GM23248 (cell line): ENCODE measurements at places on chromosomes 4 and X.

GRCh38 chr4:141562649-141563048, 73.7 kb upstream of the IL15 start:
- H3K4me1 ChIP-seq, result peaks cover 6% of the 10 kb centered on the region; the same call in 1 of the 2 replicates
- H3K4me3 ChIP-seq, result no peak overlapping the region
- H3K36me3 ChIP-seq, result no peaks in the 10 kb centered on the region
- H3K27ac ChIP-seq, result no peak overlapping the region

- H3K27ac ChIP-seq, result peak overlapping the region; percentile 0; the same call in 1 of the 2 replicates
- no peak overlapping the region for H3K4me3 ChIP-seq
- no peaks in the 10 kb centered on the region for H3K36me3 ChIP-seq
- H3K27me3 ChIP-seq, result no peaks in the 10 kb centered on the region
- DNase-seq, result peak; percentile 66
Measured at GRCh38 chr4:76601791-76602190, 166.8 kb downstream of the SHROOM3 start.

- no peaks in the 10 kb centered on the region for H3K27me3 ChIP-seq
- no peak overlapping the region for H3K4me3 ChIP-seq
- no peaks in the 10 kb centered on the region for H3K4me1 ChIP-seq
- DNase-seq, result no peak
Measured at GRCh38 chr4:59960143-59960542, 1240.0 kb upstream of the ADGRL3 start.

- H3K4me3 ChIP-seq, result peak overlapping the region; percentile 76
- peaks cover 9% of the 10 kb centered on the region; the same call in 1 of the 2 replicates for H3K4me1 ChIP-seq
- H3K36me3 ChIP-seq, result no peaks in the 10 kb centered on the region
- H3K27me3 ChIP-seq, result peaks cover 24% of the 10 kb centered on the region
- H3K27ac ChIP-seq, result no peak overlapping the region
Measured at GRCh38 chr4:24472161-24472510, 112.2 kb downstream of the DHX15 start.

GRCh38 chr4:139368998-139369397, 66.7 kb upstream of the NDUFC1 start:
- H3K4me3 ChIP-seq, result no peak overlapping the region
- H3K36me3 ChIP-seq, result peaks cover 61% of the 10 kb centered on the region
- H3K4me1 ChIP-seq, result peaks cover 18% of the 10 kb centered on the region

DNA sequence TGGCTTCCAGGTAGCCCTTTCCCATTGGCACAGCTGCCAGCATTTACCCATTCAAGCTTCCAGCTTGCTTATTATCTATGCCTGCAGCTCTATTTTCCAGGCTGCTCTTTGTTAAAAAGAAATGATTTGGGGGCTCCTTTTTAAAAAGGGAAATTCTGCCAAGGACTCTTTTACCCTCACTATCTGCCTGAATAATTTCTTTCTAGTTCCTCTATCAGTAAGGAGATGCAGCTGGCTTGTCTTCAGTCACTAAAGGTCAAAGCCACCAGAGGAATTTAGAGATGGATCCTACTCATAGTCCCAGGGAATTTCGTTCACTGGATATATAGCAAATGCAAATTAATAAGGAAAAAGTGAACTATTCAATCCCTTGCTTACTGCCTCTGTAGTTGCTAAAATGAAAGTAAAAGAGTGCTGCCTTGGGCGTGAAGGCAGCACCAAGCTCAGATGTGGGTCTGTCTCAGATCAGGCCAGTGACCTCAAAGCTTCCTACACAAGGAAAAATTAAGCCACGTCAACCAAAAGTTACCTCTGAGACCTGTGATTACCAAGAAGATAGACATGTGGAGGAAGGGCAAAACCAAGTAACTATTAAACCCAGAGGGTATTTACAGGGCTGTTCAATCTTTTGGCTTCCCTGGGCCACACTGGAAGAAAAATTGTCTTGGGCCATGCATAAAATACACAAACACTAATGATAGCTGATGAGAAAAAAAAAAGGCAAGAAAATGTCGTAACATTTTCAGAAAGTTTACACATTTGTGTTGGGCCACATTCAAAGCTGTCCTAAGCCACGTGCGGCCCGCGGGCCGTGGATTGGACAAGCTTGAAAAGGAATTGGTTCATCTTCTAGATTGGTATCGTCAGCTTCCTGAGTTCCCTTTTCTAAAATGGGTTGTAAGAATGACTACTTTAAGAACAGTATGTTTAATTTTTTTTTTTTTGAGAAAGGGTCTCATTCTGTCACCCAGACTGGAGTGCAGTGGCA, 5.3 kb downstream of the ARSF start:
- DNase-seq, result no peak
- H3K36me3 ChIP-seq, result no peaks in the 10 kb centered on the region

GRCh38 chrX:17355976-17356375, 19.0 kb upstream of the NHS start:
- no peaks in the 10 kb centered on the region for H3K4me1 ChIP-seq
- DNase-seq, result no peak
- no peak overlapping the region for H3K27ac ChIP-seq
- no peaks in the 10 kb centered on the region for H3K27me3 ChIP-seq
- no peaks in the 10 kb centered on the region for H3K36me3 ChIP-seq
- H3K4me3 ChIP-seq, result no peak overlapping the region
